ENCODE measurements at places on chromosomes 3 and 15. TPM values are rescaled to one million over a fixed set of nuclear protein-coding genes. Genes with fewer than 3 reads are reported as not detected.

GRCh38 chr3:112013058-112013783 is 14.5 kb downstream of the TAGLN3 start:
- peak; percentile 86 for DNase-seq

GRCh38 chr3:185207931-185208746 is 45.7 kb downstream of the EHHADH start:
- peak; percentile 3 for DNase-seq

The ZNF502 gene
- 4.0 TPM for total RNA-seq

The CFAP161 gene
- under 0.01 TPM for total RNA-seq

The KLF15 gene
- 4.4 TPM for total RNA-seq

The TRH gene
- under 0.01 TPM for total RNA-seq

The AGBL1 gene
- not detected for total RNA-seq

DNA sequence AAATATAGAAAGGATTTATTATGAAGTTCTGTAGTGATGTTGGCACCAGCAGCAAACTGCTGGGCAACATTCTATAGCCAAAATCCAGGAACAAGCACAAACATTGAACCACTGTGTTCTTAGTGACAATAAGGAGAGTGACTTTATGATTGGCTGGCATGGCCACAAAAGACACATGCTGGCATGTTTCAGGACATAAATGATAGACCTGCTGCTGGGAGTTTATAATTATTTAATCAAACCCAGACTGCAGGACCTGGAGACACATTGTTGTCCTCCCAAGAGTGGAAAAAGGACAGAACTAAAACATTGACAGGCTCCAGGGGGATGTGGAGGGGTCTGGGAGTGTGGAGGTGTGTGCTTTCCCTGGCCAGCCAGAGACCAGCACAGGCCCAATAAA is 255.3 kb upstream of the LRTM1 start:
- DNase-seq: no peak

- DNase-seq: no peak
Measured at GRCh38 chr3:142597906-142598305, 1.7 kb downstream of the PLS1 start.

The SCG3 gene
- total RNA-seq: not detected

The CPNE4 gene
- total RNA-seq: not detected

- DNase-seq: no peak
Measured at GRCh38 chr15:41838400-41838897, at the start of gene PLA2G4B. Gene PLA2G4B, plus strand, starts transcription at chr15:41838847. Its CDS starts 67 bp downstream, at chr15:41838914.
